Calu3 (cell line): ENCODE measurements at places on chromosomes 4 and X. TPM values are rescaled to one million over a fixed set of nuclear protein-coding genes. Genes with fewer than 3 reads are reported as not detected.

- H3K4me3 ChIP-seq, result no peak overlapping the region
- H3K4me1 ChIP-seq, result no peaks in the 10 kb centered on the region
- DNase-seq, result no peak
- H3K27me3 ChIP-seq, result no peaks in the 10 kb centered on the region
These were observed 8.9 kb downstream of the COPS4 start for GRCh38 chr4:83043801-83044407.

HTN1 gene
- total RNA-seq, result not detected in 2 replicates

- H3K27me3 ChIP-seq, result no peaks in the 10 kb centered on the region
- no peak overlapping the region for H3K27ac ChIP-seq
- no peak for DNase-seq
- no peaks in the 10 kb centered on the region for H3K4me1 ChIP-seq
- no peak overlapping the region for H3K4me3 ChIP-seq
- H3K36me3 ChIP-seq, result no peaks in the 10 kb centered on the region
These were observed 841.9 kb downstream of the TRAM1L1 start for GRCh38 chr4:116243431-116243830.

UGT2A1 gene
- not detected in 2 replicates for total RNA-seq

GRCh38 chrX:94633237-94633636 lies 959.2 kb downstream of the FAM133A start:
- H3K4me1 ChIP-seq, result no peaks in the 10 kb centered on the region
- DNase-seq, result no peak
- no peaks in the 10 kb centered on the region for H3K27me3 ChIP-seq
- no peaks in the 10 kb centered on the region for H3K36me3 ChIP-seq

F11 gene
- 0.38 and 0.86 TPM in 2 replicates for total RNA-seq

- DNase-seq, result no peak
- H3K36me3 ChIP-seq, result no peaks in the 10 kb centered on the region
- no peak overlapping the region for H3K4me3 ChIP-seq
- H3K4me1 ChIP-seq, result no peaks in the 10 kb centered on the region
These were observed 36.3 kb downstream of the PRDM5 start for GRCh38 chr4:120886191-120886590.

DNA sequence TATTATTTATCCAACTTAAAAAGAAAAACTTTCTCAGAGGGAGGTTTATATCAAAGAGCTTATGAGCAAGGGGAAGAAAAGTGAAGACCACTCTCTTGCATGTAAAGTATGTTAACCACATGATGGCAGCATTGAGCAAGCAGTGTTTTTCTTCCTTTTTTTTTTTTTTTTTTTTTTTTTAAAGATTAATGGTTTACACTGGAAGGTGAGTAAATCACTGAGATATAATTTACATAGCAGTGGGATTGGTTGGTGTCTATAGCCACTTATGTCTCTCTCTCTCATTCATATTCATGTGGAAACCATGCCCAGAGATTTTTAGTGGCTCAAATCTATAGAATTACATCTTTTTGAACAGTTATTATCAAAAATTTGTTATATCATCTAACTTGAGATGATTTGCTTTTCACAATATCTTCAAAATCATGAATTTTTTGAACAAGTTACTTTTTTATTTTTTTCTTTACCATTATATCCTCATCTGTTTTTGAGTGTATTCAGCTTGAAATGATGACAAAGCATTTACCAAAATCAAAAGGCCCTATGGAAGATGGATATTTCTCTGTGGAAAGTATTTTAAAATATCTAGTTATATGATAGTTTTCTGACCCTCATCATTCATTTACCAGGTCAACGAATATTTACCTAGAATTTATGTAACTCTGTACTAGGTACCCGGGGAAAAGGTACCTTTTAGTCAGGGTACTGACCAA lies 31.6 kb downstream of the MTHFD2L start:
- H3K27ac ChIP-seq, result no peak overlapping the region
- no peaks in the 10 kb centered on the region for H3K27me3 ChIP-seq
- no peak overlapping the region for H3K4me3 ChIP-seq
- H3K36me3 ChIP-seq, result no peaks in the 10 kb centered on the region
- DNase-seq, result no peak
- no peaks in the 10 kb centered on the region for H3K4me1 ChIP-seq
